ENCODE measurements at places on chromosomes 7 and 10.

GRCh38 chr10:80196270-80196949 is 8.9 kb downstream of the ANXA11 start:
- peak; percentile 62 for DNase-seq

DNA sequence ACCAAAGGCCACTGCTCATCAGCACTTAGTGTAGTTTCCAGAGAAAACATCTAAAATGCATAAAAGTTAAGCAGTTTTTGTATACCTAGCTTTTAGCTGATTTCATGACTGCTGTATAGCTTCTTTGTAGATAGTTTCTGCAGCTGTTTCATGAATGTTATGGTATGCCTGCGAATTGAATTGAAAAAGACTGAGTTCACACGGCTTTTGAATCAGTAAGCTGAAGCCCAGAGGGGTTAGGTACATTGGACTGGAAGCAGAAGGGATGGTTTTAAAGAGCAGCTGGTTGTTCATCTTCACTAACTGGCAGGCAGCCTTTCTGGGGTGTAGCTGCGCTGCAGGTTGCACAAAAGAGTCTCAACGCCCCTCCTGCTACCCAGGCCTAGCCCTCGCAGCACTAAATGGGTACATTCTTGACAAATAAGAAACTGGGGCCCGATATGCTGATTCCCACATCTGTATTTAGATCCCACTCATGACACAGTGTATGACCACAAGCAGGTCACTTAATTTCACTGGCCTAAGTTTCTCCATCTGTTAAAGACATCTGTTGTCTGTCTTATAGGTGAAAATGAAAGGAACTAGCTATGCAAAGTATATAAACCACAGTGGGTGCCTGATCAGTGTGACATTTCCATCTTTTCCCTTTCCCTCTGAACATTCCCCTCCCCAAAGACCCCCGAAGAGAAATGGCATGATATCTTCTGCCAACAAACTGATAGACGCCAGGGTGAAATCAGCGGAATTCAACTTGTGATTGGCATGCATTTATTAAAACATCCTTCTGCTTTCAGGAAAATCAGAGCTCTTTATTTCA is 85.9 kb upstream of the AGBL3 start:
- no peak for DNase-seq

DNA sequence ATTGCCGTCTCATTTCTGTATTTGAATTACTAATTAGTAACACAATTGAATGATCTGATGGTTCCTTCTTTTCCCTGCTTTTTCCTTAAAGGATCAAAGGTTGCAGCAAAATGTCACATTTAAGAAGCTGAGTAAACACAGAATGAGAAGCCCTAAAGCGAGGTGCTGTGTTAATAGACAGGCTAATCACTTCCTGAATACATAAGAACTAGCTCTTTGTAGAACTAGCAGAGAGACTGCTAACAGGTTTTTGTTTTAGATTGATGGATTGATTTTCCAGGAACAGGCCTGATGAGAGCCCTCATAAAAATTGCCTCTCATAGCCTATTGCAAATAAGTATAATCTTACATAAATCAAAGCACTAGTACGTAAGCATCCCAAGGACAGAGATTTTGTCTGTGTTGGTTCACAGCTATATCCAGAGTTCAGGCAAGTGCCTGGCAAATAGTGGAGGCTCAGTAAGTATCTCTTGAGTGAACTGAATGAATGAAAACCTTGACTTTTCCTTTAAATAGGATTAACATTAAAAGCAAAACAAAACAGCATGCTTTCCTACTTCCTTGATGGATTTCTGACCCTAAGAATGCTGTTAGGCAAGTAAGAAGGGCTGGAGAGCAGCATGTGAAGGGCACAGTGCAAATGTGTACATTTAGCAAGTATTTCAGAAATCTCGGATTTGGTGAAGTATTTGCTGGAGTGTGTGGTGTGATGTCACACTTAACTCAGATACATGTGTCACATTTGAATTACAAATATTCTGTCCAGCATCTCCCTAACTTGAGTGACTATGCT is 3.3 kb downstream of the TMEM229A start:
- no peak for DNase-seq

- no peak for DNase-seq
Observed at GRCh38 chr7:98165827-98166667, 45.2 kb upstream of the BHLHA15 start.

GRCh38 chr7:92221766-92222165 is 23.9 kb downstream of the KRIT1 start:
- DNase-seq, result no peak

- DNase-seq, result no peak
Observed at GRCh38 chr7:77184990-77185389, 14.6 kb downstream of the FGL2 start.

- DNase-seq, result no peak
Observed at GRCh38 chr10:43822631-43823580, 174.2 kb upstream of the ZNF32 start.

DNA sequence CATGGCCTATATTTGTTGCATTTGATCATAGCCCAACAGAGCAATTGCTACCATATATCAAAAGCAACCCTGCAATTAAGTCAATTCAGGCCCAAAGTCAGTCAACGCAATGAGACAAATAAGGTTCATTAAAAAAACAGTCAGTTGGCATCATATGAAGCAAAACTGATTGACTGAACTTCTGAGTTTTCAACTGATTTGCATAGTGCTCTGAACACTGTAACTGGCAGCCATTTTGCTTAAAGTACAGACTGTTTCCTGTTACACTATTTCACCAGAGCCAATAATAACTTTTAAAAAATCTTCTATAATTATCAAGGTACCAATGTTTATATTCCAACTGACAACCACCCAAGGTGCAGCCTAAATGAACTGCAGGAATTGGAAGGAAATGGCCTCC is 68.4 kb upstream of the RAPGEF5 start:
- DNase-seq, result no peak

- DNase-seq, result no peak
Observed at GRCh38 chr7:123916240-123916724, 8.8 kb upstream of the SPAM1 start.

DNA sequence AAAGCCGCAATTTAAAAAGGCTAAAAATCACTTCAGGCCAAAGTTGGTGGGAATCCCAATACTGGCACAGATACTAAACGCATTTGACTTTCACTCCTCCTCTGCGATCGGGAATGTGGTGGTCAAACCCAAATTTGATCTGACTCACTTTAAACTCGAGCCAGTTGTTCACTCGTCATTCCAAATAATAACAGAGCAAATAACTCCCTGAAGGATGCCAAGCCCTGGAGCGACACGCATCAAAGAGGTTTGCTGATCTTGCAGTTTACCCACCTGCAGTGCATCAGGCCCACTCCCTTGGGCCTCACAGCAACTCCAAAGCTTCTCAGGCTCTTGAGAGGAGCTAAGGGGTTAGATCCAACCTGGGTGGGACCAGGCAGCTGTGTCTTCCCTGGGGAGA is 12.2 kb downstream of the PTN start:
- no peak for DNase-seq

- DNase-seq, result no peak
Observed at GRCh38 chr7:22025983-22026382, 80.3 kb upstream of the CDCA7L start.

- DNase-seq, result no peak
Observed at GRCh38 chr7:106313966-106314365, 29.2 kb upstream of the NAMPT start.

GRCh38 chr7:102117743-102118142 is 168.9 kb upstream of the SH2B2 start:
- DNase-seq, result no peak

DNA sequence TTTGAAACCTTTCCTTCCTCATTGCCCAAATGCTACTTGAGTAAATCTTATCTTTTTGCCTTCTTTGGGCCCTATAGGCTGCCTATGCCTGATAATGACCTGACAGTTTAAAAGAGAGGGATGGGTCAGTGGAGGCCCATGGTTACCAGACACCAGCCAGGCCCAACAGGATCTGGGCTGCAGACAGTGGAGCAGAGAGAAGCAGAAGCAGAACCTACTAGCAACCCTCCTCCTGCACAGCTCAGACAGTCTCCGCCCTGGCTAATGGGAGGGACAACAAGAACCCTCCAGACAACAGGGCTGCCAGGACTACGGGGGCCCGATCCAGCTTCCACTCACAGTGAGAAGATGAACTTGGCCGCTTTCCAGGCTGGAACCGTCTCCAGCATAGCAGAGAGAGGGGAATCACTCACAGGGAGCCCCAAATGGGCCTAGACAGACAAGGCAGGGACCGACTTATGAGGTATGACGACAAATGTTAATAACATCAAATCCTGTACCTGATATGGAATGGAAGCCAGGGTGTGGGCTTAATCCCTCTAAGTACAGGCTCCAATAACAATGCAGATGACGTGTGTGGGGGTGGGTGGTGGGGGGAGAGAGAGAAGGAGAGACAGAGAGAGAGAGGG is 31.7 kb upstream of the DGKI start:
- peak; percentile 19 for DNase-seq

GRCh38 chr7:70489813-70490212 is 642.1 kb upstream of the GALNT17 start:
- no peak for DNase-seq

- DNase-seq, result no peak
Observed at GRCh38 chr7:23043441-23043840, 29.5 kb upstream of the HYCC1 start.

- DNase-seq, result no peak
Observed at GRCh38 chr7:99614495-99614894, 2.3 kb upstream of the ZSCAN25 start.

Measured in thoracic aorta (tissue), 2 donors.